ENCODE measurements at places on chromosomes 12 and 14.

DNA sequence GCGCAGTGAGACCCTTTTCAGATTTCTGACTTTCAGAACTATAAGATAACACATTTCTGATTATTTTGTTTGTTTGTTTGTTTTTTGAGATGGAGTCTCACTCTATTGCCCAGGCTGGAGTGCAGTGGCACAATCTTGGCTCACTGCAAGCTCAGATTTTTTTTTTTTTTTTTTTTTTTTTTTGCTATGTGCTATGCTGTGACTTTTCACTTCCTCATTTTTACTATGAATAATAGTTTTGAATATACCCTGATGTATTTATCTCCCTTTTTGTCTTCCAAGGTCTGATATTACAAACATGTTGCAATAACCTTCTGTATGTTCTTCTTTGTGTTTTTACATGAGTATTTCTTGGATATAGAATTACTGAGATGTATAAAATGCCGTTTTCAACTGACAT is 658.7 kb upstream of the SEL1L start:
- no peak for DNase-seq

- DNase-seq: no peak
These were observed 40.9 kb downstream of the PELI2 start for GRCh38 chr14:56159066-56159465.

DNA sequence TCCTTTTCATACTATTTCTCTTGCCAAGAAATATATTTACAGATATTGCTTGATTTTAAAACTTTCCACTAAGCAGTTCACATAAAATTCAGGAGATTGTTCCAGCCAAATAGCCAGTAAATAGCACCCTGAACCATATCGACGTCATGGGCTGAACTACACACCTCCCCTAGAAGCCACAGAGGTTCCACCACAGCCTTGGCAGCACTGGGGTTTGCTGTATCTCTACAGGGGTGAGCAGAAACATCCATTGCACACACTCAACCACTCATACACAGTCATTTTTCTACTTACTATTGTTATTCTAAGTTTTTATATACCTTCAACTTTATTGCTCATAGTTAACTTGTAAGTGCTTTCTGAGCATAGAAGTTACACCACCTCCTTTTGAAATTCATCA is 8.1 kb upstream of the EIF2S3B start:
- DNase-seq: no peak

DNA sequence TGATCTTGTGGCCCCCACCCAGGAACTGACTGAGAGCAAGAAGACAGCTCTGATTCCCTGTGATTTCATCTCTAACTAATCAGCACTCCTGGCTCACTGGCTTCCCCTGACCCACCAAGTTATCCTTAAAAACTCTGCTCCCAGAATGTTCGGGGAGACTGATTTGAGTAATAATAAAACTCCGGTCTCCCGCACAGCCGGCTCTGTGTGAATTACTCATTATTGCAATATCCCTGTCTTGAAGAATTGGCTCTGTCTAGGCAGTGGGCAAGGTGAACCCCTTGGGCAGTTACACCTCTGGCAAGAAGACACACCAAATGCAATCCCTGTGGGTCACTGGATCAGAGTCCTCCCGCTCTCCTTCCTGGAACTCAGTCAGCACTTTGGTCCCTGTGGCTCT is 21.3 kb downstream of the SLC7A7 start:
- no peak for DNase-seq

DNA sequence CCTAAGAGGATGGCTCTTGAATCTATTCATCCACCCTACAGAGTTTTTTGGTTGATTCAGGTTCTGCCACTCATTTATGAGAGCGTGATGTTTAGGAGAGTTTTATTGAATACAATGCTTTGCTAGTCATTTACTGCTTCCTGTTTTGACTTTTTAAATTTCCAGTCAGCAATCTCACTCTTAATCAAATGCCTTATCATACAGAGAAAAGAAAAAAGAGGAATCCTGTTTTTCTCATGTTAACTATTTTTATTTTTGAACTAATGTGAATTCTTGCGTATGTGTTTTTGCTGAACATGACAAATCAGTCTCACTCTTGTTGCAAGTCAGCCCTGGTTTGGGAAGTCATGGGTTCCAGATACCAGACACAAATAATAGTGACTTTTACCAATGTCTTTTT is 22.1 kb upstream of the LGMN start:
- DNase-seq: no peak

GRCh38 chr12:1115484-1116231 is 124.6 kb downstream of the ERC1 start:
- DNase-seq: no peak

DNA sequence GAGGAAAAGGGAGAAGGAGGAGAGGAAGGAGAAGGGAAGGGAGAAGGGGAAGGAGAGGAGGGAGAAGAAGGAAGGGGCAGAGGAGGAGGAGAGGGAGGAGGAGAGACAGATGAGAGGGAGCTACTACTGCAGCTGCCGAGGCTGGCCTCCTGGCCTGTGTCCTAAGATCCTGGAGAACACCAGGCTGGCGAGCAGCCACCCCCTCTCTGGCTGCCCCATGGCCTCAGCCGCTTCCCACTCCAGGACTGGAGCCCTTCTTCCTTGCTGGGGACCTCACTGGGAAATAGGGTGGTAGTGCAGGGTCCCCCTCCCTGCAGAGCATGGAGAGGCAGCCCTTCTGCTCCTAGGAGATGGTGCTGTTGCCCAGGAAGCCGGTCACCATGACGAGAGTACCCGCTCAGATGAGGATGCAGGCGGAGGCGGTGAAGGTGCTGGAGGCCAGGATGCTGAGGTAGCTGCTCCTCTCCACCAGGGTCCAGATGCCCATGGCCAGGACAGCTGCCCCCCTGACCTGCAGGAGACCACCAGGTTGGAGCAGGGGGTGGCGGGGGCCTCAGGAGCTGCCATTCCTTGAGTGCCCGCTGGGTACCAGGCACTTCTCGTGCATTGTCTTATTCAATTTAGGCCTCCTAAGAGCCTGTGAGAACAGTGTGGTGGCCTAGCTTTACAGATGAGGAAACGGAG is 167.9 kb upstream of the PRMT8 start:
- no peak for DNase-seq

DNA sequence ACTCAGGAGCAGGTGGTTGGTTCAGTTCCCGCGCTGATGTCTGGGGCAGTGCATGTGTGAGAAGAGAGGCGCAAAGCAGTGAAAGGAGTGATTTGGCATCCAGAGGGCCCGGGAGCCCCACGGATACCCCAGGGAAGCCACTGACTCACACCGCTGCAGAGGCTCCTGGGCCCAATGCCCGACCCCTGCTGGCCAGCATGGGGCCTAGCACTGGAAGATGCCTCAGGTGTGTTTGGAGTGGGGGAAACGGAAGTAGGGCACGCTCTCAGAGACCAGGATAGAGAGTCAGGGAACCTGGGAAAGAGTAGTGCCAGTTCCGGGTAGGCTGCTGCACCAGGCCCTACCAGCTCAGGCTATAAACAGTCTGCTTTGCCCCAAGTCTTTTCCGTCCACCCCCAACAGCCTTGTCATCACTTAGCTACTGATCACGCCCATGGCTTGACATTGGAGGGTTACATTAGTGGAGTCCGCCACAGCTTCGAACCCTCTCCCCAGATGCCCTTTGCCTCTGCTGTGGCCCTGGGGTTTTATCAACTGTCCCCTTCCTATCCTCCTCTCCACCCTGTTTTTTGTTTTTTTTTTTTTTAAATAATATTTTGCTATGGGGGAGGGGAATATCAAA is 9.5 kb upstream of the CSAD start:
- DNase-seq: peak; percentile 60

DNA sequence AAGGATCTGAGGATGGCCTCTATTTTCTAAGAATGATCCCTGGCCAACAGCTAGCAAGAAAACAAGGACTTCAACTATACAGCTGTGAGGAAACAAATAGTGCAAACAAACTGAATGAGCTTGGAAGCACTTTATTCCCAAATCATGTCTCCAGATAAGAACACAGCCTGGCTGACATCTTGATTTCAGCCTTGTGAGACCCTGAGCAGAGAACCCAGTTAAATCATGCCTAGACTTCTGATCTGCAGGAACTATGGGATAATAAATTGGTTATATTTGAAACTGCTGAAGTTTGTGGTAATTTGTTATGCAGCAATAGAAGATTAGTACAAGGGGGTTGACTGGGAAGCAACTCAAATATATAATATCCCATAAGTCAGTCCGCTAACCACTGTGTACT is 183.9 kb upstream of the BMP4 start:
- no peak for DNase-seq

DNA sequence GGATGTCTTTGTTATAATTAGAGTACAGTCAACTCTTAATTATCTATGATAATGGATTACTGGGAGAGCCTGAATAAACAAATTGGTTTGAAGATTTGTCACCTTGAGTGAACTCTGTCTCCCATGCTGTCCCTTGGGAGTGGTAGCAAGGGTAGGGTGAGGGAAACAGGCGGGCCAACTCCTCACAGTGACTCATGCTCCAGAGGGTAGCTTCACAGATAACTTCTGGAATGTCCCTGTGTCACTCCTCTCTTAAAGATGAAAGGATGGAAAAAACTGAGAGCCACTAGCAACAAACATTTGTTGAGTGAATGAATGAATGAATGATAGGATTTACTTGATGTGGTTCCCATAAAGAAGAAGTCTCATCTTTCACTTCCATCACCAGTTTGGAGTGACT is 53.5 kb downstream of the RASSF9 start:
- DNase-seq: no peak

- no peak for DNase-seq
These were observed 128.4 kb downstream of the RPAP3 start for GRCh38 chr12:47577206-47577989.

DNA sequence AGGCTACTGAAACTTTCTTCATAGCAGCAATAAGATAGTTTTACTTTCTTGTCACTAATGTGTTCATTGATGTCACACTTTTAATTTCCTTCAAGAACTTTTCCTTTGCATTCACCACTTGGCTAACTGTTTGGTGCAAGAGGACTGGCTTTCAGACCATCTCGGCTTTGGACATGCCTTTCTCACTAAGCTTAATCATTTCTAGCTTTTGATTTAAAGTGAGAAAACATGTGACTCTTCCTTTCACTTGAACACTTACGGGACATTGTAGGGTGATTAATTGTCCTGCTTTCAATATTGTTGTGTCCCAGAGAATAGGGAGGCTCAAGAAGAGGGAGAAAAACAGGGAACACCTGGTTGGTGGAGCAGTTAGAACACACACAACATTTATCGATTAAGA is 41.9 kb downstream of the IFNG start:
- no peak for DNase-seq

DNA sequence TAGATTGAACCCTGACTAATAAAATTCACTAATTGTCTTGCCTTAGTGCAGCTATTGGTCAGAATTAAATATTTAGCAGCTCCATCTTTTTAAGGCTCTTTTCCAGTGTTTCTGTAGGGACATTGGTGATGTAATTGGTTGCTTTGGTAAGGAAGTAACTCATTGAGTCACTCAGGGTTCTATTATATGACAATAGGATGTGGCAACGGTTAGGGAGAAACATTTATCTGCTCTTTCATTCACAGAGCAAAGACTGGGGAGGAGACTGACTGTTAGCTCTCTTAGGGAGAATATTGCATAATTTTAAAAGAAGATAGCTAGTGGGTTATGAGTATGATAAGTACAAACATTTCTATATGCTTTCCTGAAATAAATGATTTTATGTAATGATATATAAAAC is 616.5 kb downstream of the TRHDE start:
- DNase-seq: no peak

- no peak for DNase-seq
These were observed 191.1 kb downstream of the TMX1 start for GRCh38 chr14:51431033-51431709.

GRCh38 chr12:108109954-108110353 is 19.1 kb upstream of the WSCD2 start:
- DNase-seq: no peak

DNA sequence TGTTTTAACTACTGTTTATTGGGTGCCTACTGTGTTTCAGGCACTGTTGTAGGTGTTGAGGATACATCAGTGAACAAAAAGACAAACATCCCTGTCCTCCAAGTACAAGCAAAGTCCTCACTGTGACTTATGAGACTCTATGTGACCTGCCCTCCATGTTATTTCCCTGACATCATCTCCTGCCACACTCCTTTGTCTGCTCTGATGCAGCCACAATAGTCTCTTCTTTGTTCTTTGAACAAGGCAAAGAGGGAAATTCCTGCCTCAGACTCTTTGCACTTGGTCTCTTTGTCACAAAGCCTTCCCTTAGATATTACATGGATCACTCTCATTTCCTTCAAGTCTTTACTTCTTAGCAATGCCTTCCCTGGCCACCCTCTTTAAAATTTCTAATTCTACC is 240.1 kb upstream of the SRRM4 start:
- no peak for DNase-seq

DNA sequence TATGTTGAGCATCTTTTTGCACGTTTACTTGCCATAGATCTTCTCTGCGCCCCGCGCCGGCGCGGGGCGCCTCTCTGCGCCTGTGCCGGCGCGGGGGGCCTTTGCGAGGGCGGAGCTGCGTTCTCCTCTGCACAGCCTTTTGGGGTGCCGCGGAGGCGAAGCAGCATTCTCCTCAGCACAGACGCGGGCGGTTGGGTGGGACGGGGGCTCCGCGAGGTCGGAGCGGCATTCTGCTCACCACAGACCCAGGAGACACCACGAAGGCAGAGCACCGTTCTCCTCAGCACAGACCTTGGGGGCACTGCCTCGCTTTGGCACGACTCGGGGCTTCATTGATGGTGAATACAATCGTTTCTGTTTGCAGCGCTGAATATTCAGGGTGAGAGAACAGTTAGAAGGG is 28.5 kb upstream of the ANHX start:
- DNase-seq: no peak

DNA sequence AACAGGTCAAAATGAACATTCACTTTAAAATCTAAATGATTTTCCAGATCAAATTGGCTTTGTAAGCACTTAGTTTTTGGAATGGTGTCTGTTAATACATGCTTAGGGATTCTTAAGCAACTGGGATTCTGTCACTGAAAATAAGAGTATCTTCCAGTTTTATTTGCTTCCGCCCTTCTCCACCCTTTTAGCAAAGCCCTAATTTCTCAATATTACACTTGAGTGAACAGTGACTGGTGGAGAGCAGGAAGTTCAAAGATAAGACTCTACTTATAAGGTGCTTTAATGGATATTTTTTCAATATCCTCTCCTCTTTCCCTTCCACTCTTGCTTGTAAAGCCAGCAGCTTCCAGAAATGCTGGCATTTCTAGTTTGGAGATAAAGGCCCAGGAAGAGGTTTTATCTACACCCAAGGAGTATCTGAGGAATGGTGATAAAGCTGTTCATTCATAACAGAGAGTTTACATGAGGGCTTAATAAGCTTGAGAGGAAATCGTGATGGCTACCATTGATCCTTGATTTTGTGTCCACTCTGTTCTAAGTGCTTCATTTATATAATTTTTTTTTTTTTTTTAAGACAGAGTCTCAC is 265.9 kb upstream of the PRICKLE1 start:
- DNase-seq: no peak

- DNase-seq: no peak
These were observed 56.1 kb downstream of the EMP1 start for GRCh38 chr12:13252616-13253015.

All from NAMALWA (cell line).